ENCODE measurements at places on chromosomes 16 and 17.

- DNase-seq, result no peak
These were observed 22.0 kb upstream of the CPNE2 start for GRCh38 chr16:57070424-57070823.

DNA sequence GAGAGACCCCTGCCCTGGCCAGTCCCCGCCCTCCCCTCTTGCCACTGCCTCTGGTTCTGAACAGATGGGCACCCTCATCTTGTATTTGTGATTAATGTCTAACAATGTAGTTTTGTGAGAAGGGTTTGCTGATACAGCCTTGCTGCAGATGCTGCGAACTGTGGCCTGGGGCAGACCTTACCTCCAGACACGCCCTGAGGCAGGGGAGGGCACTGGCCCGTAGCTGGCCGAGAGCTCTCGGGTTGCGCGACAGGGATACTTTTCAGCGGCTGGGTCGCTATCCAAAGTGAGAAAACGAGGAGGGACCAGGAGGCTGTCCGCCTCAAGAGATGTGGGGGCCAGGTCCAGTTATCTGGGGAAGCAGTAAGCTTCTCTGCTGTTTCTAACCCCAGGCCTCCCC lies 21.9 kb downstream of the STH start:
- no peak for DNase-seq

GRCh38 chr16:50848755-50849514 lies 107.0 kb downstream of the CYLD start:
- DNase-seq, result no peak

GRCh38 chr16:83137894-83138293 lies 511.1 kb downstream of the CDH13 start:
- DNase-seq, result no peak

DNA sequence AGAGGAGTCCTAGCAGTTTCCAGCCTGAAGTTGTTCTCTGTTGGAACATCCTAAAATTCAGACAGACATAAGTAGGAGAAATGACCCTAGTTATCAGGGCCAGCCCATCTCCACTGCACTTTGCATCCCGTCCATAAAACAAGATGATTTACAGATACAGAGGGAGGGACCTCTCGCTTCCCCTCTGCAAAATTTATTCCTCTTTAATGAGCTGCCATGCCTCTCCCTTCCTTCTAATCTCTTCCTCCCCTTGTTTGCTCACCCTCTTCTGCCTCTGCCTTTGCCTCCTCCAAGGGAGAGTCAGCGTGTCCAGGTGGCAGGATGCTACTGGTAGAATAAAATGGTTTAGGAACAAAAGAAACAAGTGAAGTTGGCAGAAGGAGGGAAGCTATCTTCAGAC lies 351.3 kb downstream of the SOX9 start:
- DNase-seq, result no peak

DNA sequence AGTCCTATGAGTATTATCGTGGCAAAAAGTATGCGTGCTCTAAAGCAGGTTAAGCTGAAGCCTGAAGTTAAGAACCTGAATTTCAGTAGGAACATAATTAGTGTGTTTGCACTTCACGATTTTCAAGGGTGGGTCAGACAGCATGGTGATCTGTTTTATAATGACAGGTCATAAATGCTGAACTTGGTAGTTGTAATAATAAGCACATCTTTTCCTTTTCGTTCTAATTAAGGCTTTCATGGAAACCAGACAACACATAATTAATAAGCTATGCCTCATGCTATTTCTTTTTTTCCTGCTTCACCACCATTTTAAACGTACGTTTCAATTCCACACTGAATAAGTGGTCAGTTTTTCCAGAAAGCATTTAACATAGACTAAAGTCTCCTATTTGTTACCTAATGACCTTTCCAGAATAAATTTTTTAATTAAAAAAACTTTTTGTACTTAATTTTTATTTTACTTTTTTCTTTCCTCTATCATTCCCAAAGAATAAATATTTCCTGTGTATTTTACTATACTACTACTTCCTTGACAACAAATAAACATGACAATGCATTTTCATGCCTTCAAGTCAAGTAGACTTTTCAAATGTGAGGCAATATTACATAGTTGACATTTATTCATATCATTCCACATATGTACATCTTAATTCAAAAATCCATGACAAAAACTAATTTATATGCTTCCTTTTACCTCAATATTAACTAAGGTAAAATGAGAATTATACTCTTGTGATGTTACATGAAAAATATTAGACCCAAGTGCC lies 22.4 kb downstream of the CMC2 start:
- no peak for DNase-seq

DNA sequence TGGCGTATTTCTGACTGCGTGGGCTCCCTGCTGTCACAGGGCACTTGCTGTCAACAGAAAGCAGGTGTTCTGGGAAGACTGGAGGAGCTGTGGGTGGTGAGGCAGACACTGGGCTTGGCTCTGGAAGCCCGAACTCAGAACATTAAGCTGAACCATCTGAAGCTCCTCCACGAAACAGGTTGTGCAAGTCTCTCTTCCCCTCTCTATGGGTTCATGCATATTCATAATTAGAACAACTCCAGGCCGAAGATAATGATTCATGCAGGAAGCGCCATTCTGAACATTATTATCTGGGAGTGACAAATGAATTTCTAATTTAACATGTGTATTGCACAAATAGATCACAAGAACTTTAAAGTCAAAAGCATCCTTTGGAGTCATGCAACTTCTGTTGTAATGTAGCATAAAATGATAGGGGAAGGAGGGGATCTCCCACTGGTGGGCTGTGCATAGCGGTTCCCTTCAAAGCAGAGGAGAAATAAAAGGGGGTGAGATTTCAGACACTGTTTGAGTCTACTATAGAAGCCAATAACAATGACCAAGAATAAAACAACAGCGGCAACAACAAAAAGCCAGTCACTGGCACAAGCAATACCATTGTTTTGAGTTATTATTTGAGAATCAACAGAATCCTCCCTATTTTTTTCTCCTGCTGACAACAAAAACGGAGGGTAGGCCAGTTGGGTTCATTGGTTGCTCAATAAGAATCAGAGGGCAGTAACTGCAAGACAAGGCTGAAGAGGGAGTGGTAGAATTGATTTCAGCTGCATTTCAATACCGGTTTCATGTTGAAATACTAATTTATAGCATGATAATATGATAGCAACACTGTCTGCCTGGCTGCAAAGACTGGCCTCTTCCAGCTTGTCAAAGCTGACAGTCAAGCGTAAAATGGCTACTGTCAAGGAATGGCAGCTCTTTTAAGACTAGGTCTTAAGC lies 407.3 kb downstream of the XYLT1 start:
- no peak for DNase-seq
